ENCODE measurements at places on chromosomes 13 and 19.

DNA sequence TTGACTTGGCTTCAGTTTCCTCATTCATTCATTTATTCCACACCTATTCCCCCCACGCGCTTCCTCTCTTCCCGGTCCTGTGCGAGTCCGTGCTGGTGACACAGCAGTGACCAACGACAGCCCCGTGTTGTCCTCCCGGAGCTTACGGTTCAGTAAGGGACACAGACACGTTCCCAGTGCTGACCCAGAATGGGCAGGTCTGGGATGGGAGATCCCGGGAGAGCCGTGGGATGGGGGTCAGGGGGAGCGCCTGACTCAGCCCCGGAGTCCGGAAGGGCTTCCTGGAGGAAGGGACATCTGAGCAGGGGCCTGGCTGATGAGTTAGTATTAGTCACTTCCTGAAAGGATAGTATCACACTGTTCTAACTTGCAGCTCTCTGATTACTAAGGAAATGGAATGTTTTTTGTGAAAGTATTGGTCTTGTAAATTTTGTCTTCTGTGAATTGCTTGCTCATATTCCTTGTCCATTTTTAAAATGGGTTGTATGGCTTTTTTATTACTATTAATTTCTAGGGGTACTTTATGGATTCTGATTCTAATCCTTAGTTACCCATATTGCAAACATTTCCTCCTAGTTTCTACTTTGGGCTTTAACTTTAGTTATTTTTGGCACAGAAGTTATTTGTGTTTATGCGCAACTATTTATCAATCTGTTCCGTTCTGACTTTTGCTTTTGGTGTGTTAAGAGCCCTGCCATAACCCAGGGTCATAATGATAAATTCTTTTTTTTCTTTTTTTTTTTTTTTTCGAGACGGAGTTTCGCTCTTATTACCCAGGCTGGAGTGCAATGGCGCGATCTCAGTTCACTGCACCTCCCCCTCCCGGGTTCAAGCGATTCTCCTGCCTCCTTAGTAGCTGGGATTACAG is 708 bp upstream of the ERCC1 start:
- DNase-seq: no peak

DNA sequence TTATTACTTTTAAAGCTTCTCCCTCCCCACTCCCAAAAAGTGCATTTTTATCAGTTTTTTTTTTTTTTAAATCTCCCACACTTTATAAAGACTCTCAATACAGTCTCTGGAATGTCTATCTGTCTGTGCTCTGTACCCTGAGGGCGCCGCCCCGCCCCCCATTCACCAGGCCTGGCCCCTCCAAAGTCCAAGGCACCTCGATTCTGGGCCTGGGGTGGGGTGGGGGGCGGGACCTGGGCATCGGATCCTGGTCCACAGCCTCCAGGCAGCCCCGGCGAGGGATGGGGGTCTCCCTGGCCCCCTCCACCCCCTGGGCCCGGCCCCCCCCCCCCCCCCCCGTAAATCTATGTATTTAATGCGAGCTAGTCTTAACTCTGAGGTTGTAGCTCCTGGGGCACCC is 23.3 kb downstream of the ZBTB7A start:
- DNase-seq: no peak

GRCh38 chr19:13007292-13008045 is 12.2 kb downstream of the NFIX start:
- DNase-seq: no peak

DNA sequence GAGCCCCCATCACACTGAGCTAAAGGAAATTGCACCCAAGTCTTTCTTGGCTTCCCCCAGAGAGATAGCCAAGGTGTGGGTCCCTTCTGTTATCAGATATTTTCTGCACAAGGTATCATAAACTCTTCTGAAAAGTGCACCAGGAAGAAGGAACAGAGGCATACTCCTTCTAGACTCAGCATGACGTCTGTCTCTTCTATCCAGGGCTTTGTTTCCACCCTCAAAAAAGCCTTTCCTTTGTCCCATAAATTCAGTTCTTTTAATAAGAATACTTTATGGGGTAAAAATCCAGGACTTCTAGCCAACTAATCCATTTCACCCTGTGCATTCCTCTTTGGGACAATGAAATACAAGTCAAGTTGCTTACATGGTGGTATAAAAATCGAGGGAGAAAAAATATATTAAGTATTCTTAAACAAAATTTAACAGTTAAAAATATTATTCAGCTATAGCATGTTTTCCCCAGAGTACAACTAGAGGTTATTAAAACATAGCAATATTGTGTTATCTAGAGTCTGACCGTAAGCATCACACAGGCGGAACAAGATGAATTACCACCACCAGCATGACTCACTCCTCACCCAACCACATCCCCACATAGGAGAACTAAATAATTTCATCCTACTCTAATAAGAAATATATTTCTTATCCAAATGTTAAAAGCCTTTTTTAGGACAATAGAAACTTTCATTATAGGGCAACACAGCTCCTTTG is 79.9 kb upstream of the GPC6 start:
- DNase-seq: no peak

GRCh38 chr19:38544569-38545315 is 73.0 kb downstream of the MAP4K1 start:
- no peak for DNase-seq

DNA sequence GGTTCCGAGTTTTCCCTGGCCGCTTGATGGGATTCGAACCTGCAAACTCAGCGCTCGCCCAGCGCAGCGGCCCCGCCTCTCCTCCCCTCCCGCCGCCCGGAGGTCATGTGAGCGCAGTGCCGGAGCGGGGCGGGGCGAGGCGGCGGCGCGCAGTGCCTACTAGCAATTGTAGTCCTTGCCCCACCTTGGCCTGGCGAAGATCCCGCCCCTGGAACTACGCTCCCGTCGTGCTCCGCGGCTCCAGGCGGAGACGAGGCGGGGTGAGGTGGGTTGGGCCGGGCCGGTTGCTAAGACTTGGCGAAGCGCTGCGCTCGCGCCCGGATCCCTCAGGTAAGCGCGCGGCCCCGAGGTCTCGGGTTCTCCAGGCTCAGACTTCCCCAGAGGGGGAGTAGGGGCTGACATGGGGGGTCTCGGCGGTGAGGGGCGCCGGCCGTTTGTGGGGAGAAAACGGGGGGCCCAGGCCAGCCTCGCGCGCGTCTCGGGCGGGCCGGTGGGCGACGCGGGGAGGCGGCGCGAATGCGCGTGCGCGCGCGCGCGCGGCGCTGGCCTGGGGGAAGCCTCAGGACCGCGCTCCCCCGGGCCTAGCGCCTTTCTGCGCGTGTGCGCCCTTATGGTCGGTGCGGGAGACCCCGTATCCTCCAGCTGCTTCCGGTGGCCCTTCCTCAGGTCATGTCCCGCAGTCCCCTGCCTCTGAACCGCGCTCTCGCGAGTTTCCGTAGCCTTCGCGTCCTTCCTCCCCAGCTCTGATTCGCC is at the start of the genes ADAT3 and SCAMP4:
Gene ADAT3, plus strand, starts transcription at position 290 of the 753 bp plus-strand sequence. CDS start 6,649 bp downstream, outside the sequence.
Gene SCAMP4, plus strand, starts transcription at position 290 of the 753 bp plus-strand sequence. CDS start 9,621 bp downstream, outside the sequence.
- DNase-seq: peak; percentile 98

- DNase-seq: no peak
These were observed 190.9 kb downstream of the SLITRK6 start for GRCh38 chr13:85608255-85608829.

GRCh38 chr13:111916201-111916600 is 150.7 kb upstream of the SOX1 start:
- DNase-seq: no peak

- no peak for DNase-seq
These were observed 128.1 kb downstream of the KL start for GRCh38 chr13:33144358-33144784.

- no peak for DNase-seq
These were observed 50.9 kb downstream of the EPS15L1 start for GRCh38 chr19:16420781-16421386.

GRCh38 chr19:11198769-11199424 is 1.6 kb upstream of the KANK2 start:
- DNase-seq: no peak

DNA sequence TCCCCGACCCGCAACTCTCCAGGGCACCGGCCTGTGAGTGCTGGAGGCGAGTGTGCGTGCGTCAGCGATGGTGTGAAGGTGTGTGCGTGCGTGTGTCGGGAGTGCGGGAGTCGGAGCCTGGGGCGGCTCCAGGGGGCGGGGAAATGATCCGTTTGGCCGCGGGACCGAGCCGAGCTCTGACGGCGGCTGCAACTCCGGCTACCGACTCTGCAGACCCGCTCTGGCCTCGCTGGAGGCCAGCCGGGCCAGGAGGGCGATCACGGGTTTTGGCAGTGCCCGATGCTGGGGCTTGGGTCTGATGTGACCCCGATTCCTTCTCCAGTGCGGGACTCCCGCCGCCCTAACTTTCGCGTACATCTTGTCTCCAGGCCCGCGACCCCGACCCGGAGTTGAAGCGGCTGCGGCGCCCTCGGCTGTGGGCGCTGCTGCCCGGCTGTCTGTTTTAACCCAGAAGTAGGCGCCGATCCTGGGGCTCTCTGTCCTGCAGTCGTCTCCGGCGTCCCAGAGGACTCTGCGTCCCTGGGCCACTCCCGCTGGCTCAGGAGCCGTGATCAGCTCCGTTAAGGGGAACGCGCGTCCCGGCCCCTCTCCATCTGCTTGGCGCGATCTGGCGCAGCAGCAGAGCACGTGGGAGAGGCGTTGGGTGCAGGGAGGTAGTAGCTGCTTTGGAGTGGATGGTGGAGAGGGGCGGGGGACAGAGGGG is 1.2 kb downstream of the CHST8 start:
- DNase-seq: no peak

DNA sequence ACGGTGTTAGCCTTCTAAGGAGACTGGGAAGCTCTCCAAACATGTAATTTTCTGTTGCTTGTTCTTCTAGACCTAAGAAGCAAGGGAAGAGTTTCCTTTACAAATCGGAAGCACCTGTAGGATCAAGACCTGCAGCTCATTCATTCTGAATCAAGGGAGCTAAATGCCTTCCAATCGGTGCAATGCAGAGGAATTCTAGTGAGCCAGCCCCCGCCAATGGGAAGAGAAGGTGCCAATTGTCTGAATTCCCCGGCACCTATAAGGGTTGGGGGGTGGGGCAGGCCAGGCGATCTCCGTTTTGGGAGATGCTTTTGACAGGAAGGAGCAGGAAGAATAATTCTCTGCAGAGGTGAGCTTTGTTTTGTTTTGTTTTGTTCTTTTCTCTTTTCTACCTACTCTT is 7.1 kb upstream of the NLRP13 start:
- no peak for DNase-seq

- DNase-seq: peak; percentile 71
These were observed at the start of gene MRI1 for GRCh38 chr19:13764101-13764807. TSS of gene MRI1 (plus strand) at chr19:13764522. CDS start at chr19:13764589, 67 bp downstream.

- no peak for DNase-seq
These were observed 2439.9 kb upstream of the PCDH20 start for GRCh38 chr13:63855457-63856118.

GRCh38 chr19:51324167-51324481 is 12.7 kb downstream of the IGLON5 start:
- DNase-seq: no peak

DNA sequence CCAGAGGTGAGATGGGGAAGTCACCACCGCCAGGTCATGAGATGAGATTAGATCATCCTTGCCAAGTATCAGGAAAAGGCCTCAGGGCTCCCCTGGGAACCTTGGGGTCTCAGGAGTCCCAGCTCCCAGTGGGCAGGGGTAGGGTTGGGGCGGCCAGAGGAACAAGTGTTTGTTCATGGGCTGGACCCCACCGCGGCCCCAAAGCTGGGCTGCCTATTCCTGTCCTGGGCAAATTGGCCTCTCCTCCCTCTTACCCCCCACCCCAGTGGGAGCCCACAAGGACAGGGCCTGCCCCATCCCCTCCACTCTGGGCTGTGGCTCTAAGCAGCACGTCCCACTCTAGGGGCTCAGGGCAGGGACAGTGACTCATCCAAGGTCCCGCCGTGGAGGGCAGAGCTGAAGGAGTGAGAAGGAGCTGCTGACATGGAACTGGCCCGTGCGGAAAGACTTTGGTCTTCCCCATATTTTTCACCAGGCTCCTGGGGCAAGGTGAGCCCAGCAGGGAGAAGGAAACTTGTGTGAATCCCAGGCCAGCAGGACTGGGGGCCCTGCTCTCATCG is 4.0 kb upstream of the HCN2 start:
- DNase-seq: no peak

DNA sequence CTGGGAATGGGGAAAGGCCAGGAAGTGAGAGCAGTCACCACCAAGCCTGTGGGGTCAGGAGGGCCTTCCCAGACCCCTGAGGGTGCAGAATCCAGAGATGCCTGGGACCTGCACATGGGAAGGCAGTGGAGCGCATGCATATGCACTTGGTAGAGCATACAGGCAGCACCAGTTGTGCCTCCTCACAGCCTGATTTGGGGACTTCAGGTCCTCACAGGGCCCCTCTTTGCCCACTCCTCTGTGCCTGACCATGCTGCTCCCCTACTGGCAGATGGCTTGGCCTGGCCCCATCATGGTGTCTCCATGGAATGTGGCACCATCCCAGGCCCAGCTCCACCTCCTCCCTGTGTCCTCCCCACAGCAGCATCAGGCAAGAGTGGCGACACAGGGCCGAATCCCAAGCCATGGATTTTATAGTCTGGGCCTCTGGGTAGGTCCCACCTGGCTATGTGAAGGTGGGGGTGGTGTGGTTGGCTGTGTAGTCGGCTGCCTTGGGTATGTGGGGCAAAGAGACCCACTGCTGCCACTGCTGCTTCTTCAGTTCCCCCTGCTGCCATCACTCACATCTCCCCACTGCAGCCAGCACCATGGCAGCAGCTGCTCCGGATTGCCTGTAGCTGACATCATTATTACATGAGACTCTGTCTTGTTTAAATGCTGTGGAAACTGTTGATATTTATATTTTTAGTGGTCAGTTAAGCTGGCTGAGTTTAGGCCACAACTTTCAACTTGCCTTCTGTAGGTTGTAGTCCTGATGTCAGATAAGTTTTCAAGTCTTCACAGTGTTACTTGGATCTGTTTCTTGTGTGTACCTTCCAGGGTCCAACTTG is 247.0 kb downstream of the GPC6 start:
- DNase-seq: no peak

- no peak for DNase-seq
These were observed 28.4 kb upstream of the ATP12A start for GRCh38 chr13:24651718-24652345.

GRCh38 chr19:51219307-51219706 is 5.6 kb upstream of the CD33 start:
- DNase-seq: no peak

- DNase-seq: no peak
These were observed 470.7 kb upstream of the SLITRK1 start for GRCh38 chr13:84352946-84353345.

DNA sequence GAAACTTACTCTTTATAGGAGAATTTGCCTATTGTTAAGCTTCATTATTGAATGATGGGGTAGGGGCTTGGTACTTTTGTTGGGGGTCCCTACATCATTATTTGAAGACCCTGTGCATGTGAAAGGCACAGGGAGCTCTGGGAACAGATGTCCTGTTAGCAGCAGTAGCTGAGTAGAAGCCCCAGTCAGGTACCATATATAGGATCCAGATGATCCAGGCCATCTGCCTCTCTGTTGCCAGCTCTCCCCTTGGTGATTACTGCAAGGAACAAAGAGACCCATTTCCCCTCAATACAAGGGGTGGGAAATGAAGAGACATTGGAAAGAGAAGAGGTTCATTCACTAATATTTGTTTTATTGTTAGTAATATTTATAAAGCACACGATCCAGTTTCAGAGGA is 4.4 kb upstream of the MTMR6 start:
- no peak for DNase-seq

GRCh38 chr13:44219577-44220548 is 153.8 kb upstream of the SERP2 start:
- no peak for DNase-seq

All from NCI-H2081 (cell line).